Esophagus muscularis mucosa (tissue), 4 donors: ENCODE measurements at places on chromosomes 3 and 15. TPM values are rescaled to one million over a fixed set of nuclear protein-coding genes. Genes with fewer than 3 reads are reported as not detected.

HCN4 gene
- total RNA-seq: not detected

DNA sequence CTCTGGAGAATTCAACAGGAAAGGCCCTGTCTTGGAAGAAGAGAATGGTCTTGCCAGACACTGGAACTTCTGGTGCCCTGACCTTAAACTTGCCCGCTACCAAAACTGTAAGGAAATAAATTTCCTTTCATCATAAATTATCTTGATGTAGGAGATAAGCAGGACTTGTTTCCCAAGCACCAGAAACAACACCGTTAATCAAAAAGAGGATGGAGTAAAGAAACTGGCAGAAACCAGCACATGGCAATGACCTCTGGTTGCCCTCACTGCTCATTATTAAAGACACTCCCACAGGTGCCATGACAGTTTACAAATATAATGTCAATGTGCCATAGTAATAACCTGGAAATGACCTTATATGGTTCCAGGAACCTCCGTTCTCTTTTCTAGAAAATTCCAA, 426.1 kb downstream of the EDEM1 start:
- no peak for DNase-seq

PLSCR5 gene
- total RNA-seq: not detected

PDZRN3 gene
- total RNA-seq: 196 TPM

GRM2 gene
- total RNA-seq: 0.83 TPM

IL17RE gene
- 1.7 TPM for total RNA-seq

GRCh38 chr15:42741710-42742109, 4.8 kb upstream of the CDAN1 start:
- no peak for DNase-seq

CFAP92 gene
- 1.2 TPM for total RNA-seq

GPR62 gene
- total RNA-seq: 0.42 TPM

GRCh38 chr3:10816019-10816862, at the start of gene SLC6A11:
TSS of gene SLC6A11 (plus strand) at chr3:10816228. CDS start at chr3:10816266, 38 bp downstream.
- no peak for DNase-seq

DNA sequence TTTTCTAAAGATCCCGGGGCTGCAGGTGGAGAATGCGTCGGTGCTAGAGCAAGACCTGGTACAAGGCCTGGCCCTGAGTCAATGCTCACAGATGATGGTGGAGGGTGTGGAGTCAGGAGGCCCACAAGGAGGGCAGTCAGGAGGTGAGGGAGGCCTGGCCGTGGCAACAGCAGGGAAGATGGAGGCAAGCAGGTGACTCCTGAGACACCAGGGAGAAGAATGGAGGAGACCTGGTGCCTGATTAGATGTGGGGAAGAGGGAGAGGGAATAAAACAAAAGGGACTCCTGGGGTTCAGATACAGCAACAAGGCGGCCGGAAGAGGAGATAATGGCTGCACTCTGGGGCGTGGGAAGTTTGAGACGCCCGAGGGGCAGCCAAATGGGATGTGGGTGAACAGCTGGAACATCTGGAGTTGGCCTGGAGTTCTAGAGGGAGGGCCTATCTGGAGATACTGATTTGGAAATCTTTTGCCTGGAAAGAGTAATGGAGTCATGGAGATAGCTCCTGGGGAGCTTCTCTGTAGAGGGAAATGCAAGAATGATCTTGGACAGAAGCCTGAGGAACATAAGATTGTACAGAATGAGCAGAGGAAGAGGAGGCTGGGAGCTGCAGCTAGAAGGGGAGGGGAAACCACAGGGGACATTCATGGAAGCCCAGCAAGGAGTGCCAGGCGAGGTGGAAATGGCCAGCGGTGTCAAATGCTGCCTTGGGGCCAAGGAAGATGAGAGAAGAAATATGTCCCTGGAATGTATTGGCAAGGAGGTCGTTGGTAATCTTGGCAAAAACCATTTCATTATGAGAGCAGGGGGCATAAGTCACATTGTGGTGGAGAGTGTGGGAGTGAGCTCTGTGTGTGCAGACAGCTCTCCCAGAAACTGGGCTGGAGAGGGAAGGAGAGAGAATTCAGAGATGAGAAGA, 67.5 kb upstream of the CORO2B start:
- peak; percentile 90 for DNase-seq

DNA sequence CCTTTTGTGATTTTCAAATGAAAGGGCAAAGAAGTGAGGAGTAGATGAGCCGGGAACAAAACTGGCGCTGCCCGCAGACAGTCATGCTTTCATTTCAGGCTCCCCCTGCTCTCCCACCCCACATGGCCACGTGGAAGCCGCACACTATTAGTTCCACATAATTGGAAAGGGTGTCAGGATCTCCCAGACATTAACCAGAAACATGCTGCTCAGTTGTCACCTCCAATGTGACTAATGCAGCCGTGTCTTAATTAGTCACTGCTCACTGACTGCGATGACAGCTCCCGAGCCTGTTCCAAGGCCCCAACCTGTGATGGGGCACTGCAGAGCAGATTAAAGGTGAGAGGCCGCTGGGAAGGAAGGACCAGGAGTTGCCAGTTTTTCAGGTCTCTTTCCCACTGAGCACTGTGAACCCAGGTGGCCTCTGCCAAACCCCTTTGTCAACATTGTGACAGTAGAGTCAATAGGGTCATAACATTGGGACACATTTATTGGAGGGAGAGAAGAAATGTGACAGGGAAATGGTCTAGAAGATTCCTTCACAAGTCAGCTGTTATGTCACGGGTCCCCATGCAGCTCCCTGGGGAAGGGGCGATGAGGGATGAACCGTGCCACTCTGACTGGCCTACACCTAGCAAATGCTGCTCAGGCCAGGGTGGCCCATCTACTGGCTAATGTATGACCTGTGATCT, 38.6 kb upstream of the SFMBT1 start:
- no peak for DNase-seq

GRCh38 chr3:108093021-108093420, 2.2 kb upstream of the CD47 start:
- DNase-seq: no peak

- no peak for DNase-seq
Observed at GRCh38 chr15:74129586-74130154, 716 bp upstream of the ISLR2 start.

PSTPIP1 gene
- 11.8 TPM for total RNA-seq

DNA sequence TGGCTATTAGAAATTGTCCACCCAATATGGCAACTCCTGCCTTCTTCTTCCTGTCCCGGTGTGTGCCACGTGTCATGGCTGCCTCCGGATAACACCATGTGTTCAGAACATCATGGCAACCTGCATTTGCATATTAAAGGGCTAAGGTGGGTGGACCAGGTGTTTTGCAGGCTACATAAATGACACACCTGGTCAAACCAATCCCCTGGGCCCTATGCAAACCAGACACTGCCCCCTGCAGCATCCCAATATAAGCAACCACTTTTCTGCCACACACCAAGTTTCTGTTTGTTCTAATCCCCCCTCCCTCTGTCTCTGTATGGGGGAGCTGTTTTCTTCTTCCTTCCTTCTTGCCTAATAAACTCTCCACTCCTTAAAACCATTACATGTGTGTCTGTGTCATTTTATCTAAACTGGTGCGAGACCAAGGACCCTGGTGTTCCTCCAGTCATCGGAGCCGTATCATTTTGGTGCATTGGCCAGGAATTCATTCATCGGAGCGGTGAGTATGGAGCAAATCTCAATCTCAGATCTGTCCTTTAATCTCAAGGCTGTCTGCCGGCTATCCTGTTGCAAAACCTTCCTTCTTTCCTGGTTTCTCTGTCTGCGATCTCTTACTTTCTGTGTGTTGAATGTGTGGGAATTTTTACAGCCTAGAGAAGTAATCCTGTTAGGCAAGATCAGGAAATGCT, 44.5 kb downstream of the NCEH1 start:
- DNase-seq: peak; percentile 81

- peak; percentile 57 for DNase-seq
Observed at GRCh38 chr3:135007607-135008006, 212.5 kb downstream of the EPHB1 start.

COL6A6 gene
- 0.17 TPM for total RNA-seq

MAP6D1 gene
- 2.5 TPM for total RNA-seq

GHSR gene
- total RNA-seq: not detected

PRR20G gene
- not detected for total RNA-seq

GRCh38 chr3:27193056-27193455, 176.1 kb downstream of the NEK10 start:
- no peak for DNase-seq

DNA sequence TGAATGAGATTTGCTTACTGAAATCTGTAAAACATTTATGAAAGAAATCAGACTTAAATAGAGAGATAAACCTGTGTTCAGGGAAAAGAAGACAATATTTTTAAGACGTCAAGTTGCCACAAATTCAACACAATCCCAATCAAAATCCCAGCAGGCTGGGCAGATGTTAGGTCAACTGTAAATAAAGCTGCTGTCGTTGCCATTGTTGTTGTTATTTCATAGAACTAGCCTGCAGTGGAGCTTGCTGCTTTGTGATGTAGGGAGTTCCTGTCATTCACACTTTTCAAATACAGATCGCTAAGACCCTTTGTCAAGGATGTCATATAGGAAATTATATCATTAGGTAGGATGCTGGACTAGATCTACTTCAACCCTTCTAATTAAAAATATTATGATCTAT, 123.1 kb downstream of the NEO1 start:
- DNase-seq: no peak

SLC28A1 gene
- not detected for total RNA-seq

DNA sequence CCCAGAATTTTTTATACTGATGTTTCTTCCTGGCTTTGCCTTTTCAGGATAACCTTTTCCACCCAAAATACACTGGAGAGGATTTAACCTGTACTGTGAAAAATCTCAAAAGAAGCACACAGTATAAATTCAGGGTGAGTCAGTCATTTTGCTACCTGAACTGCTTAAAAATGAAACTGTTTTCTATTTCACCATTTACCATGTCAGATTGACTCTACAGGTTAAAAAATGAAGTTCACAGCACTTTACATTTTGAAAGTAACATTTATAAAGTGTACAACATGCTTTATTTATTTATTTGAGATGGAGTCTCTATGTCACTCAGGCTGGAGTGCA, 115.2 kb downstream of the GHSR start:
- no peak for DNase-seq

OGG1 gene
- 24.0 TPM for total RNA-seq

THSD4 gene
- total RNA-seq: 6.5 TPM

- DNase-seq: no peak
Observed at GRCh38 chr15:37695719-37696118, 238.7 kb upstream of the TMCO5A start.

GRCh38 chr3:177119829-177120228, 77.5 kb downstream of the TBL1XR1 start:
- DNase-seq: no peak
